ENCODE measurements at places on chromosomes 4 and X.

- DNase-seq: no peak
Measured at GRCh38 chr4:41796545-41797210, 48.2 kb upstream of the PHOX2B start.

DNA sequence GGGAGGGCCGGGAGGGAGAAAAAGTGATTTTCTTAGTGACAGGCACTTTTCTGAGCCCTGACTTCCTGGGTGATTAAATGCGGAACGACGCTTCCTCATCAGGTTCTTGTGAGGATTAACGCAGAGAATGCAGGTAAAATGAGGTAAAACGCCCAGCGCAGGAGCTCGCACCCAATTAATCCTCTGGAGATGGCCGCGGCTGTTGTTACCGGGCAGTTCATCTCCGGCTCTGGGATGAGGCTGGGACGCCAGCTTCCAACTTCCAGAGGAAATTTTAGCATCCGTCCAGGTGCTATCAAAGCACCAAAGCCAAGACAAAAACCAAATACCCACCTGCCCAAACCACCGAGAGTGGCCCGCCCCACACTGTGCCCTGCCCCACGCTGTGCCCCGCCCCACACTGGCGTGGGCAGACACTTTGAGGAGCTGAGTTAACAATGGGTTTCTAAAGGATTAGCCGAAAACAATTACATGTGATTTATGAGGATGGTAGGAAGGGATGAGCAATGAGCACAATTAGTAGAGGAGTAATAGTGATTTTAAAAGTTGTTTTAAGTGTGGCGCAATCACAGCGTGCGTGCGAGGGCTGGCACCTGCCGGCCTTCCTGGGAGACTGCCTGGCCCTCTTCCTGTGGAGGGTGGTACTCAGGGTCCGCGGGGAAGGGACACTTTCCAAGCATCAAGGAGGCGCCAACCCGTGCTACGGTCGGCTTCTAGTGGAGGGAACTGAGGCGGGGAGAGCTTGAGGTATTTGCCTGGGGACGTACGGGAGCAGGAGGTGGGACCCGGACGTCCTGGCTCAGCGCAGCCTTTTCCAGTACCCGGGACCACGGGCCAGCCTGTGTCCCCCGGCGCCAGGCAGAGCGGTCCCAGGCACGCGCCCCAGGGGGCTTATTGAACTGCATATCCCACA, 41.6 kb upstream of the ADRA2C start:
- DNase-seq: no peak

- no peak for DNase-seq
Measured at GRCh38 chrX:19543951-19544381, 28.7 kb upstream of the MAP3K15 start.

- DNase-seq: no peak
Measured at GRCh38 chr4:71141125-71141524, 147.7 kb downstream of the DCK start.

GRCh38 chr4:147044241-147044640, 98.6 kb upstream of the TTC29 start:
- no peak for DNase-seq

DNA sequence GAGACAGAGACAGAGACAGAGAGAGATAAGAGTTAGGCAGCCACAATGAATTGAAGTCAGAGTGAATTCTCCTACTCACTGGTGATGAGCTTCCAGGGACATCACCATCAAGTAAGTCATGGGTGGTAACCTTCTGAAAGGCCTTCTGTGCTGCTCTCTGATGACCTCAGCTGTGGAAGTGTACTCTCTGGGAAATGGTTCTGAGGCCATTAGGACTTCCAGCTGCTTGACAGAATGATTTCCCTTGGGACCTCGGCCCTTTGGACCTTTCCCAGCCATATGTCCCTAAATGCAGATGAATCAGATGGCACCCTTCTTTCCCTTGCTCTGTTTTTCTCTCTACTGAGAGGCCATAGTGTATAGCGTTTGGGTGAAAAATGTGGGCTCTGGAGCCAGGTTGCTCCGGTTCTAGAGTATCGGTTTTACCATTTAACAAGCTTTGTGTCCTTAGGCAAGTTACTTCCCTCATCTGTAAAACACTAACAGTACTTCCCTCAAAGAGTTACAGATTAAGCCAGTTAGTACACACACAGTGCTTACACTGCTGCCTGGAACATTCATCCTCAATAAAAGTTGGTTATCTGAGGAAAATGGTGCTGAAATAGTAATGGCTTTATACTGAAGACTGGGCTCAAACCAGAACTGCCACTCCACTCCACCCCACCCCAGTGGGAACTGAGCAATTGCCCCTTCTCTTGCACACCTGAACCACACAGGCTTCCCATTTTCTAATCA, 7.6 kb downstream of the SEPTIN11 start:
- DNase-seq: peak; percentile 68
